ENCODE measurements at places on chromosomes 16 and 17.

- no peak for DNase-seq
Observed at GRCh38 chr16:26491962-26492361, 574.8 kb upstream of the C16orf82 start.

GRCh38 chr16:27620541-27620940 is 70.6 kb downstream of the KATNIP start:
- no peak for DNase-seq

DNA sequence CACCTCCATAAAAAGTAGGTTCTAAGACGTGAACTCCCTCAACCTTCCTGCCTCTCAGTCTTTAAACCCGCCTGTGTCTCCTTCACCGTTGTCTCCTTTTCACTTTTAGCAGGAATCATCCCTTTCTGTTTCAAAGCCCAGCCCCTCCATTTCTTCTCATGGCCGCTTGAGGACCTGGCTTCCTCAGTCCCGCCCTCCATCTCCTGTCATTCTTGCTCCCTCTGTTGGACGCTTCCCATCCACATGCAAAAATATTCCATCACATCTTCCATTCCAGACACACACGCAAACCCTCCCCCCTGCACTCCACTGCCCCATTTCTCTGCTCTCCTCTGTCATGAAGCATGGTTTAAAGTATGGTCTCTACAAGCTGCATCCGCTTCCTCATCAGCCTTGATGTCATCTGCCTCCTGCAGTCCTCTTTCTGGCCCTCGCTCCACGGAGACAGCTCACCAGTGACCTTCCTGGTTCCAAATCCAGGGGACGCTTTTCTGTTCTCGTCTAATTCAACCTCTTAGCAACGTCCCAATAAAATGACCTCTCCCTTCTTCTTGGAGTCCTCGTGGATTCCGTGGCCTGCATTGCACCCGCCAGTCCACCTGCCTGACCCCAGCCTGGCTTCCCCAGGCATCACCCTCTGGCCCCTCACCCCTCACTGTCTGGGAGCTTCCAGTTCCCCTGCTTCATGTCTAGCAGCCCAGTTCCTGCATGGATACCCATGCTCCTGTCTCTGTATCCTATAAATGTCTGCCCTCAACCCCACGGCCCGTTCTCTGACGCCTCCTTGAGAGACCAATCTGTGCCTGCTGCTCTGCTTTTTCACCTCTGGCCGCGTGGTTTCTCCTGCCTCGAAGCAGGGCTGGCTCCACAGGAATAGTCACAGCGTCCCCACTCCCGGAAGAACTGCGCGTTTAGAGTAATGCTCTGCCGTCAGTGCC is 26.2 kb downstream of the ANKRD40 start:
- no peak for DNase-seq

DNA sequence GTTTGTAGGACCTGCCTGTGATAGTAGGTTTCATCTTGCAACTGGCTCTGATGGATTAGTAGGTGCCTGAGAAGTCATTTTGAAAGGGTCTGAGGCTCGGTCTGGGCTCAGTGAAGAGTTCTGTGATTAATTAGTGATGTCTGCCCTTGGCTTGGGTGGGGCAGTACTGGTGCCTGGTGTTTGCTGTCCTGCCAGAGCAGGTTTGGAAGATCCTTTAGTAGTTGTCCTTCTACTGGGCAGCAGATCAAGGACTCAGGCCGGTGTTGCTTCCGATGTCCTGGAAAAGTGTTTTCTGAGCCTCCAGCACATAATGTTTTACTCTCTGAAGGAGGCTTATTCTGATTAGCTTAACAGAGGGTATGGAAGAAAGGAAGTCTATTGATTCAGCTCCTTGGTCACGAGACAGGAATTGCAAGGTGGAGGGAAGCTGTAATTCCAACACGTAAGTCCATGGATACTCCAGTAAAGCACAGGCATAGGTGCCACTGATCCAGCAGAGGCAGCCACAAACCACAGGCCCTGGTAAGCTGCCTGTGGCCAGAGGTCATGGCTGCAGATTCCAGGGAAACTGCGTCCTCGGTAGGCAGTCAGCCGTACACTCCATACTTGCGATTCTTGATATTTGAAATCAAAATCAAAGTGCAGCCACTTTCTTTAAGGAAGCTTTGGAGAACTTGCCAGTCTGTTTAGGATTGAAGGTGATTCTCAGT is 18.7 kb downstream of the HLF start:
- DNase-seq, result no peak

- DNase-seq, result no peak
Observed at GRCh38 chr17:36184023-36184765, 7.8 kb upstream of the TBC1D3B start.

DNA sequence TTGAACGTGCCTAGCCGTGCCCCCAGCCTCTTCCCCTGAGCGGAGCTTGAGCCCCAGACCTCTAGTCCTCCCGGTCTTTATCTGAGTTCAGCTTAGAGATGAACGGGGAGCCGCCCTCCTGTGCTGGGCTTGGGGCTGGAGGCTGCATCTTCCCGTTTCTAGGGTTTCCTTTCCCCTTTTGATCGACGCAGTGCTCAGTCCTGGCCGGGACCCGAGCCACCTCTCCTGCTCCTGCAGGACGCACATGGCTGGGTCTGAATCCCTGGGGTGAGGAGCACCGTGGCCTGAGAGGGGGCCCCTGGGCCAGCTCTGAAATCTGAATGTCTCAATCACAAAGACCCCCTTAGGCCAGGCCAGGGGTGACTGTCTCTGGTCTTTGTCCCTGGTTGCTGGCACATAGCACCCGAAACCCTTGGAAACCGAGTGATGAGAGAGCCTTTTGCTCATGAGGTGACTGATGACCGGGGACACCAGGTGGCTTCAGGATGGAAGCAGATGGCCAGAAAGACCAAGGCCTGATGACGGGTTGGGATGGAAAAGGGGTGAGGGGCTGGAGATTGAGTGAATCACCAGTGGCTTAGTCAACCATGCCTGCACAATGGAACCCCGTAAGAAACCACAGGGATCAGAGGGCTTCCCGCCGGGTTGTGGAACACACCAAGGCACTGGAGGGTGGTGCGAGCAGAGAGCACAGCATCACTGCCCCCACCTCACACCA is 724 bp downstream of the GAA start:
- peak; percentile 7 for DNase-seq

Measured in activated CD4-positive, alpha-beta T cell treated with anti-CD3 and anti-CD28 coated beads, Interleukin-2, amount 50 U/mL, for 1 hour (primary cell).